GM19239 (cell line): ENCODE measurements at places on chromosomes 6 and 20.

- DNase-seq: no peak
Measured at GRCh38 chr20:46872328-46873211, 22.1 kb upstream of the EYA2 start.

DNA sequence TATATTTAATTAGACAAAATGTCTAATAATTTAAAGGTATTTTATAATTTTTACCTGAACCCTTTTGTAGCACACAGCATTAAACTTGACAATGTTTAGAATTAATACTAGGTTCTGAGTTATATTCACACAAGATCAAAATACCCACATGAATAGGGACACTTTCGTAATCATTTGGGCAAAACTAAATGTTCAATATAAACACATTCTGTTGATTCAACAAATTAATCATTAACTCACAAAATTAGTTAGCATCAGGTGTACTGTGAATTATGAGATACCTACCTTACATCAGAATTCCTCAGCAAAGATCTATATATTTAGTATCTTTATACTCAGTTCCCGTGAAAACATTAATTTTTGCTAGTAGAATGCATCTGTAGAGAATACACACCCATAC, 481.5 kb upstream of the MANEA start:
- DNase-seq: no peak

- no peak for DNase-seq
Measured at GRCh38 chr20:36149469-36149868, 5.1 kb upstream of the EPB41L1 start.

DNA sequence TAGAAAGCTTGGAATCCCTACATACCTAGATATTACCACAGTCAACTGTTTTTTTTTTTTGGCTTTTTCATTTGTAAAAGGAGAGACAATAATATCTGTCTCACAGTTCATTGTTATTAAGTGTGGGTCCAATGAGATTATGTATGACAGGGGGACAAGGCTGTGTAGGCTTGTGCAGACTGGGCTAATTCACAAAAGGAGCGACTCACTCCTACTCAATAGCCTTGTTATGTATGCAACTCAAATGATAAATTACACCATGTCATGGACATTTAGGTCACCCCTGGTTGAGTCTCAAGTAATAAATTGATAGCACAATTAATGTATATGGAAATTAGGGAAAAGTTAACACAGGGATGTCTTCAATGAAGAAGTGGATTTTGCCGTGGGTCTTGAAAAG, 208.2 kb upstream of the MAP3K7 start:
- DNase-seq: no peak

DNA sequence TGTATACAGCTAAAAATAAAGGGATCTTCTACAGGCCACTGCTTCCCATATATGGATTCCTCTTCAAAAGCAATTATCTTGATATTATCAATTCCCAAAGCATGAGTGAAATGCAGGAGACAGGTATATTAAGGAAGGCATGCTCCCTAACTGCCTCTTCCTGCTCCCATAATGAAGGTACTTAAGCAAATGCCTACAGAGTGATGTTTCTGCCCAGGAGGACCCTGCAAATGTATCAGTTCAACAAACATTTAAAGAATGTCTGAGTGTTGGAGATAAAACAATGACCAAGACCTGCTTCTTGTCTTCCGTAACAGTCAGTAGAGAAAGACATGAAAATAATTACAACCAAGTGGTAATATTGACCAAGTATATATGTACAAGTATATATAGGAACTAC, 4.2 kb downstream of the UBE2J1 start:
- DNase-seq: no peak

DNA sequence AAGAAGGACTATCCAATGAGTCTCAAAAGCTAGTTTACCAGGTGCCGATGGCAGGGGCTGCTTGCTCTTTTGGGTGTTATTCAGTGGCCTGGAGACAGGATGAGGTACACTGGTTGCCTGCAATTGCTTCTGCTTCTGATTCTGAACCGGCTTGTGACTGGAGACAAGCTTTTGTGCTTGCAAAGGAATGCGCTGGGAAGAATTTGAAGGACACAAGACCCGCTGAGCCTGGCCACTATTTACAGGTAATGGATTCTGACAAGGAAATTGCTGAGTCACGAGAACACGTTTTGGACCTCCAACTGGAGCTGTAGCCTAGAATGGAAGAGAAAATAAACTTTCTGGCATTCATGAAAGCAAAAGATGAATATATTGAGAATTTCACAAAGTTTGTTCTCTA, 5.8 kb downstream of the AURKA start:
- no peak for DNase-seq

- DNase-seq: no peak
Measured at GRCh38 chr6:6418421-6418820, 98.0 kb upstream of the F13A1 start.

DNA sequence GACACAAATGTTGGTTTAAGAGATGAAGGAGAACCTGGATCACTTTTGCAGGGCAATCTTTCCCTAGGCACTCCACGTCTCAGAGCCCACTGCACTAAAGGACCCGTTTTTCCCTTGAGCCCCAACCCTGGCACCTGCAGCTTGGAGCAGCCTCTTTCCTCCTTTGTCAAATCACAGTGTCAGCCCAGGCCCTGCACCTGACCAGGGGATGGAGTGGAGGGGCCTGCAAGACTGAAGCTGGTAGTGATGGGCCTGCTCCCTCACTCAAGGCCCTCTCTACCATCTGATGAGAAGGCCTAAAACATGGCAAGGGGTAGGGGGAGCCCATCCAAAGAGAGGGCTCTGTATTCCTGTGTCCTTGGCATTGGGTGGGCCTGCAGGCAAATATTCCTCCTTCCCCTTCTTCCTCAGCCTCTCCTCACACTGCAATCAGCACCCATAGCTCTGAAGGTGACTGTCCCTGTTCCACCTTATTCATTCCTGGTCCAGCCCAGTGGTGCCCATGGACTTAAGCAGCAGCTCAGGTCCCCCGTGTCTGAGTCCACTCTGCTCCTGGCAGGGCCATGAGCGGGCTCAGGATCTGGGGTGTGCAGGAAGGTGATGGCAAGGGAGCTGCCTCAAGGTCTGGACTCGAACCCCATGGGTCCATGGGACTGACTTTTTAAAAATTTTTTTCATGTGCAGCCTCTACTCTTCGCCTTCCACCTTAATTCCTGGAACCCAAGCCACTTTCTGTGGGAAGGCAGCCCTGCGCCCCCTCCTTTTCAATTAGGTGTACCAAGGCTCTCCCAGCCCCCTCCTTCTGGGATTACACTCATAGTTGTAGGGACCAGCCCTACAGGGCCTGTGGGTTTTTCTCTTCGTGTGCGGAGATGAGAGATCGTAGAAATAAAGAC, 6.7 kb downstream of the RAET1G start:
- DNase-seq: no peak

GRCh38 chr6:109515781-109516409, 32.9 kb upstream of the ZBTB24 start:
- no peak for DNase-seq

DNA sequence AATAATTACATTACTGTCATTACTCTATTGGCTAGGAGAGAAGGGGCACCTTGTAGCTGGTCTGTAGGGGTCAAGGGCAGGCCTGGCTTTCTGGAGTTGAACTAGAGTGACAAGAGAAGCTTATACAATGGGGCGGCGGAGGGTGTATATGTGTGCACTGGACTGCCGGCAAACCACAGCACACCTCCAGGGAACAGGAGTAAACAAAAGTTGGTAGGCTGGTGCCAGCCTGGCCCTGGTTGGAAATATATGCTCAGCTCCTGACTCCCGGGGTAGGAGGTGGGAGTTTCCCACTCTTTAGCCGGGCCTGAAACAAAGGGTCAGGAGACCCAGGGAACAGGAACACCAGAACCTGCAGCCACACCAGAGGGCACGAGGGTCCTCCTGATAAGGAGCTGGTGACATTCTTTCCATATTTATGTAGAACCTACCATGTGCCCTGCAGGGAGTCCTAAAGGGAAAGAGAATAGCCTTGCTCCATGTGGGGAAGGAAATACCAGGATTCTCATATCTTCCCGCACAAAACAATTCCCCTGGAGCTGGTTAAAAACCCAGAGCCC, 5.1 kb downstream of the C6orf132 start:
- no peak for DNase-seq

DNA sequence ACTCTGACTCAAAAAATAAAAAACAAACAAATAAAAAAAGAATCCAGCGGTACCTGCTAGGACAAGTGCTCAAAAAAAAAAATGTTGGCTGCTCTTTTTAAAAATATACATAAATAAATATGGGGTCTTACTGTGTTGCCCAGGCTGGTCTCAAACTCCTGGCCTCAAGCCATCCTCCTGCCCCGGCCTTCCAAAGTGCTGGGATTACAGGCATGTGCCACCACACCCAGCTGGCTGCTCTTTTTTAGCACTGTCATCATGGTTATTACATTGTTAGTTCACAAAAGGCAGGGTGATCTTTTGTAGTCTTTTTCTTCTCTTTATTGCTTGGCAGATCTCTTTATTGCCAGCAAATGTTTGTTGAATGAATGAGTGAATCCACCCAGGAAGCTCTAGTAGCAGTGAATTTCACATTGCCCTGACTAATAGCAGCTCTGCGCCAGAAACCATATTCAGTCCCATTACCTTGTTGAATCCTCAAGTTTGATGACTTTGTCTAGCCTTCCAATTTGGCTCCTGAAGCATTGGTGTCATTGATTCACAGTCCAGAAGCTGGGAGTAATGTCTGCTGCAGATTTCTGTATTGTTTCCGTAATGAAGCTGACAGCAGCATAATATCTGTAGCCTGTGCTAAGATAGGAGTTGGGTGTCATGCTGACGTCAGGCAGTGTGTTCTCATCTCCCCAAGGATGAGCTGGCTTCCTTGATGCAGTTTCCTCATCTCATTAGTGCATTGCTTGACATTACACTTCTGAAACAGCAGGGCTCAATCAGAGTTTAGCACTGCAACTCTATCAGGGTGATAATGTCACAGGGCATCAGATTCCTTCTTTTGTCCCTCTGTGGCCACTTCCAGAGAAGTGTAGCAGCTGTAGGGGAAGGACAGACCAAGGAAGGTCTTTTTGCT, 84.9 kb upstream of the TGM3 start:
- no peak for DNase-seq

- DNase-seq: peak; percentile 18
Measured at GRCh38 chr6:136226027-136226673, 24.0 kb downstream of the MTFR2 start.

GRCh38 chr6:26064619-26065257, 22.5 kb upstream of the HFE start:
- no peak for DNase-seq

DNA sequence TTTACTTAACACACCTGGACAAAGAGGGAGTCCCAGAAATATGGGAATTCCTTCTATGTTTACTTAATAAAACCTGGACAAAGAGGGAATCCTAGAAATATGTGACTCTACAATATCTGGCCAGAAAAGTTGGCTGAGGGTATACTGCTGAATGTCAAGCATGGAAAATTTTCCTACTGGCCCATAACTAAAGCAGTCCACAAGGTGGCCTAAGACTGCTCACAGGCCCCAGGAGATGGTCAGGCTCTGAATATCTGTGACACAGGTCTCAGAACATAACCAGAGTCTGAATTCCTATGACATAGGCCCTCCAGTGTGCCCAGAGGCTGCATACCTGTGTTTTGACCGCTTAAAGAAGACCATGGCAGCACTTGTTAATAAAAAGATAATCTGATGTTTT, 578.2 kb upstream of the NRSN1 start:
- no peak for DNase-seq

GRCh38 chr6:105499136-105499870, 96.4 kb upstream of the PREP start:
- no peak for DNase-seq

DNA sequence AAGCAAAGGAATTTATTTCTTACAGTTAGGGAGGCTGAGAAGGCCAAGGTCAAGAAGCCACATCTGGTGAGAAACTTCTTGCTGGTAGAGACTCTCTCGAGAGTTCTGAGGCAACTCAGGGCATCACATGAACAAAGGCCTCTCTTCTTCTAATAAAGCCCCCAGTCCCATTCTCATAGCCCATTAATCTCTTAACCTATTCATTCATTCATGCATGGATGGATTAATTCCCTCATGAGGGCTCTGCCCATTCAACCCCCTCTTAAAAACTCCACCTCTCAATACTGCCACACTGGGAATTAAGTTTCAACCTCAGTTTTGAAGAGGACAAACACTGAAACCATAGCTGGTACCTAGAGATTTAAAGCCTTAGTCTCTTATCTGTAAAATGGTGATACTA, 217.9 kb upstream of the SPTLC3 start:
- DNase-seq: no peak

GRCh38 chr20:63122626-63123025, 93.3 kb downstream of the YTHDF1 start:
- DNase-seq: no peak

DNA sequence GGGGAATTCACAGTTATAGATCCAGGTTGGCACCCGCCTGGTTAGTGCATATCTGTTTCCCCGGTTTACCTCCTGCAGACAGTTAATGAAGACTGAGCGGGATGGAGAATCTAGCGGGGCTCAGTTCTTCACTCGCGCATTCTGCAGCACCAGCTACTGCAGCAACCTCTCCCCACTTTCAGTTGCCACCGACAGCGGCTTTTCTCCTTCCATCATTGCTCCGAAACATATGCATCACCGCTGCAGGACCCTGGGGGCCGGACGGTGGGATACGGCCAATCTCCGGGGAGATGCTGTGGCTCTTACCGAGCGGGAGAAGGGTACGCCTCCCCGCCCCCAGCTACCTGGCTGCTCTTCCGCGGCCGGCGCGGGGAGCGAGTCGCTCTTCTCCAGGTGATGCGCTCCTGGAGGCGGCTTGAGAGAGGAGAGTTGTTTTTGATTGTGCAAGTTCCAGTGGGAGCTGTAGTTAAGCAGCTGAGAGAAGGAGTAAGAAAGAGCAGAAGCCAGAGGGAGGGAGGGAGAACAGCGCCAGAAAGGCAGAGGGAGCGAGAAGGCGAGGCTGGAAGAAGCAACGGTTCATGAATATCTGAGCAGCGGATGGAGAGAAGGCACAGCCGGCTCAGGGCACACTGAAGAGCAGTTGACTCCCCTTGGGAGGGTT, at the start of gene SGK1:
SGK1 (minus strand) TSS at position 642 of the 661 bp plus-strand sequence. CDS start 652 bp downstream, outside the sequence.
- DNase-seq: no peak

GRCh38 chr20:8756410-8756809, 312.5 kb upstream of the PLCB4 start:
- no peak for DNase-seq

GRCh38 chr6:51598171-51598570, 489.2 kb downstream of the PKHD1 start:
- no peak for DNase-seq

DNA sequence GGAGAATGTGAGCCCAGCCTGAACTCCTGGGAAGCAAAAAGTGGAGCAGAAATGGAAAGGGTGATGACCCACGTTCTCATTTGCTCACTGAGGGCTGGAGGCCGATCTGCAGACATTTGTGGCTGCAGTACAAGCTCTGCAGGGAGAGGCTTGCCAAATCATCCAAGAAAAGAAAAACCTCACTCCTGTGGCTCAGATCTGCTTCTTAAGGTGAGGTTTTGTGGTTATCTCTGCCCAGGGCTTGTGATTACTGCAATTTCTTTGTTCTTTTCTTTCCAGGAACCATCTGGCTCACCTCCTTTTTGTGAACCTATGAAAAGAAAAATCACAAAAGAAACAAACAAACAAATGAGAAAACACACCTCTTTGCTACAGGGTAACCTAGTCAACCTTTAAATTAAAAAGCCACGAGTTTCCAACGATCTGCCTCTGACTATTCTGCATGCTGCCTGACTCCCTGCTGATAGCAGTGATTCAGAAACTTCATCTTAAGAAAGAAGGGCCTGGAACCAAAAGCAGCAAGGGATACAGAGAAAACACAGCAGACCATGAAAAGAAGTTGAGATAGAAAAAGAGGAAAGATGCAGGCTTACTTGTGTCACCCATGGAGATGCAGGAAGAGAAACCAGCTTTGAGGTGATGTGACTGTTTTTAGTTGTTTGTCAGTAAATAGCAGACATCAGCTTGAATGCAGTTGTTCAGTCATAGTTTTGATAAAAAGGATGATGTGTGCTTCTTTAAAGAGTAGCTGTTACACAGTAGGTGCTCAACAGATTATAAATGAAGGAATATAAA, 165.1 kb downstream of the LMBRD1 start:
- DNase-seq: no peak
